NCI-H2107 (cell line): ENCODE measurements at places on chromosomes 11 and 22.

DNA sequence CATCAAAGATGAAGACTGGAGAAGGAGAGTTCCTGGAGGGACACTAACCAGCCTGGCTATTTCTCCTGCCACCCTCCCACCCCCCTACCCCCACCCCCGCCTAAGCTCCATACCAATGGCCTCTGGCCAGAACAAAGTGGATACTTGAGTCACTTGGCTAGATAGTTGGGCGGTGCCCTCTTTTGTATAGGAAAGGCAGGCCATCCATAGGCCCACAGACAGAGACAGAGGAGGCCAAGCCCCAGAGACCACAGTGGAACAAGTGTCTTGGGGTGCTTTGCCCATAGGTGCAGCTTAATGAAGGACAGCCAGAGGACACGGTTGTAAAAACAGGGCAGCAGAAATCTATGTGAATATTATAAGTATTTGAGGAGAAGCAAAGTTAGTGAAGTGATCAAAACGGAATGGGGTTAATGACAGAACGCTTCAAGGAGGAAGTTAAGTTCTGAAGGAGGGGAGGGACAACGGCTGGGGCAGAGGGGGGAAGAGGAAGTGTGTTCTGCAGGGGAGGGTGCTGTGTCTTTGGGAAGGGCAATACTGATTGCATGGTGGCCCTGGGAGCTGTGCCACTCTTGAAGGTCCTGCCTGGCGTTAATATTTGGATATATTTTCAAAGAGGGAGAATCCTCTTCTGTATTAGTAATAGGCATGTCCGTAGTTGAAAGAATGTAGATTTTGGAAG lies 32.7 kb downstream of the FLI1 start:
- no peak for DNase-seq

- DNase-seq = no peak
Measured at GRCh38 chr11:42770444-42771065, 541.2 kb upstream of the API5 start.

DNA sequence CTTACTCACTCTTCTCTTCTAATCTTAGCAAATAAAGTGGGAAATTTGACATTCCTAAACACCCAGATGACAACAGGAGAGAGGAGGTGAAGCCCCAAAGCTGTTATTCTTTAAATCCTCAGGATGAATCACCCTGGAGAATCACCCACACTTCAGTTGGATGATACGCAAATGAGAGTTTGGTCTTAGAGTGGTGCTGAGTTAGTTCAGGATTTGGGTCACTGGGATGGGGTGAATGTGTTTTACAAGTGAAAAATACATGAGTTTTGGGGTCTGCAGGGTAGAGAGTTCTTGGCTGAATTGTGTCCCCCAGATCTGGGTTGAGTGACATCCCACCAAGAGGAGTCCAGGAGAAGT lies 117.2 kb downstream of the GGTLC2 start:
- DNase-seq = no peak

GRCh38 chr11:28104984-28105383 lies 3.0 kb downstream of the KIF18A start:
- DNase-seq = no peak

- DNase-seq = no peak
Measured at GRCh38 chr11:116285026-116285425, 487.8 kb downstream of the BUD13 start.
